PC-3 (cell line): ENCODE measurements at places on chromosomes 1 and 21.
A peak's percentile ranks its signal among the peaks of the same experiment; 100 is the strongest.

- no peak for DNase-seq
These were observed 23.6 kb downstream of the DYRK3 start for GRCh38 chr1:206658981-206659273.

DNA sequence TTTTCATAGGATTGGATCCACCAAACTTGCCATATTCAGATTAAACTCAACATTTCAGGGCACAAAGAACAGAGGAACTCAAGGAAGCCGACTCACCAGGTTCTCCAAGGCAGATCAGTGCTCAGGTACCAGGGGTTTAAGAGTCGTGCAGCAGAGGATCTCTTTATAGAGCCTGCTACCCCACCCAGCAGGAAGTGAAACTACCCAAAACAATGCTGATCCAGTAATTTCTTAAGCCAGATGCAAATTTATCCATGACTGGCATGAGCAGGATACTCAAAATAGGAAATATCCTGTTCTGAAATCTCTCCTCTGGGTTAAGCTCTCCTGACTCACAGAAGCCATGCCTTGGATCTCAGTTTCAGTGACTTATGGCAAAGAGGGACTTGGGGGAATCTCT lies at the start of gene SPRR2A:
Gene SPRR2A, minus strand, starts transcription at position 138 of the 400 bp plus-strand sequence. CDS start 777 bp downstream, outside the sequence.
- DNase-seq, result no peak

DNA sequence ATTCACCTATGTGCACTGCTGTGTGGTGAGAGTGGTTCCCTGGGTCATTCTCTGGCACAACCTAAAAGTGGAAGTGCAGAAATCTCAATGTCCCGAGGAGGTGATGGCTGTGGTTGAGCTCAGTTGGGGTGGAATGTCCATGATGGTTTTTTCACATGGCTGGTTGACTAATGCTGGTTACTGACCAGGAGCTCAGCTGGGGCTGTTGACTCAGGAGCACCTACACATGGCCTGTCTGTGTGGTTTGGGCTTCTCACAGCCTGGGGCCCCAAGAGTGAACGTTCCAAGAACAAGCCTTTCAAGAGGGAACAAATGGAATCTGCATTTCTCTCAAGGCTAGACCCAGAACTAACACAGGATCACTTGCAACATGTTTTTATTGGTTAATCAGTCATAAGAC lies 6.4 kb upstream of the KANK4 start:
- peak; percentile 15 for DNase-seq

DNA sequence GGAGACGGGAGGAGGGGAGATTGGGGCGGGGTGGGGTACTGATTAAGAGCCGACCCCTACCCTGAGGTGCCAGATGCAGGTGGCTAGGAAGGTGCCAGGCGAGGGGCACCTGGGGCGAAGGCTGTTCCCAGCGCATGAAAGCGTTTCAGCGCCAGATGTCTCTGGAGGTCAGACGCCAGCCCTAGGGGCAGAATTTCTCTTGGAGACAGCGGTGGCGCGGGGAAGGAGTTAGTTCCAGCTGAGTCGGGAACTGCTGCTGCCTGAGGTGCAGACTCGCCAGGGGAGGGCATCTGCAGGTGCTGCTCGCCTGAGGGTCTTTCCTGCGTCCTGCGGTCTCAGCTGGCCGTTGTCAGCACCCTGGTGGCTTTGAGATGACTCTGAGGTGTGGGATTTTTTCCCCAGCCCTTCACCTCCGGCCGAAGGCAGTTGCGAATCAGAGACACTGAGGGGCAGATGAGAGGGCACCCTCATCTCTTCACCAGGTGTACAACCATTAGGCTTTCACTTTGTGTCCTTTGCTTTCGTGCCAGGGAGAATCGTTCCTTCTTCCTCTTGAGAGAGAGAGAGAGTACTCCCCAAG lies 539 bp downstream of the CGN start:
- DNase-seq, result peak; percentile 62

DNA sequence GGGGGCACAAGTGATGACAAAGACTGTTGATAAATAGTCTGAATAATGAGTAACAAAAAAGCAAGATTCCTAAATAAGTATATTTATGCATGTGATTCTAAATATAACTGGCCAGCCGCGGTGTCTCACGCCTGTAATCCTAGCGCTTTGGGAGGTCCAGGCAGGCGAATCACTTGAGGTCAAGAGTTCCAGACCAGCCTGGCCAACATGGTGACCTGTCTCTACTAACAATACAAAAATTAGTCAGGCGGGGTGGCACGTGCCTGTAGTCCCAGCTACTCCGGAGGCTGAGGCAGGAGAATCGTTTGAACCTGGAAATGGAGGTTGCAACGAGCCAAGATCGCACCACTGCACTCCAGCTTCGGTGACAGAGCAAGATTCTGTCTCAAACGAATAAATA lies 161.5 kb downstream of the TOMM20 start:
- no peak for DNase-seq

GRCh38 chr1:53551428-53551995 lies 92.3 kb downstream of the DMRTB1 start:
- DNase-seq, result no peak

DNA sequence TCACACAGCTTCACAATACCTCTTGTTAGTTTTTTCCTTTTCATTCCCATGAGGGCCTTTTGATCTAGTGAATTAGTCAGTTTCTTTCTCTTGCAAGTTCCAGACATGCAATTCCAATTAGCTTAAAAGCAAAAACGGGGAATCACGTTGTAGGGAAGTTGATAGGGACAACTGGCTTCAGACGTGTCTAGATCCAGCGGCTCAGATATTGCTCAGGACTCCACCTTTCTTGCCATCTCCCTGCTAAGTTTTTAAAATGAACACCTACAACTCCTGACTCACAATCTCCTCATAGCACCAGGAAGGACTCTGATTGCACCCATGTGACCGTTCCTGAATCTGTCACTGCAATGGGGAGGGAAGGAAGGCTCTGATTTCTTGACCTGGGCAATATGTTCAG lies 63.8 kb upstream of the ARHGAP29 start:
- DNase-seq, result peak; percentile 22

- no peak for DNase-seq
These were observed 193.1 kb downstream of the RYR2 start for GRCh38 chr1:237235091-237235490.

GRCh38 chr21:27649323-27649722 lies 682.4 kb upstream of the ADAMTS5 start:
- peak; percentile 64 for DNase-seq

DNA sequence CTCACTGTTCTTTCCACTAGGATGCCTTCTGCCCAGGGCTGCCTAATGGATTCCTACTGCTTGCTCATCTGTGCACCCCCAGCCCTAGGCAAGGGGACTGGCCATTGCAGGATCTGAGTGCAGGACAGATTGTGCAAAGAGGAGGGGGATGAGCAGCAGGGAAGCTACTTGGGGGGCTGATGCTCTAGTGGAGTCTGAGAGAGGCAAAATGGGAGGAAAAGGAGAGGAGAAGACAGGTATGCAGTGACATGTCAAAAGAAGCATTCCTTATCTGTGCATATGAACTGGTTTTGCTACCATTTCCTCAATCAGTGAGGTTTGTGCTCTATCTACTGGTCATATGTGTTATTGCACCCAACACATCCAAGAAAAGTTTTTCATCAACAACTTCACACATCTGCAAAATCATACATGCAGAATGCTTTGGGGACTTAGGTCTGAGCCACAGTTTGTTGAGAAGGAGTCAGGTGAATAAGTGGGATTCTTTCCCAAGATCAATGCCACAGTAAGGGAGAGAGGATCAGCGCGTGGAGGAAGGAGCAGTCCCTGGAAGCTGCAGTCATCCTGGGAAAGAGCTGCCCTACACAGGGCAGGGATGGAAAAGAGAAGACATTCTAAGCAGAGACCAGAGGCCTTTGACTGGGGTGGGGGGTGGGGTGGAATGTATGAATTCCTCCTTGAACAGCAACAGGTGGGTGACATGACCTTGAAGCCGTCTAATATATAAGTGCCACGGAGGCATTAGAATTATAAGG lies 14.4 kb downstream of the SLC5A9 start:
- peak; percentile 59 for DNase-seq

- no peak for DNase-seq
These were observed 81.2 kb upstream of the EFHD2 start for GRCh38 chr1:15328351-15329103.

DNA sequence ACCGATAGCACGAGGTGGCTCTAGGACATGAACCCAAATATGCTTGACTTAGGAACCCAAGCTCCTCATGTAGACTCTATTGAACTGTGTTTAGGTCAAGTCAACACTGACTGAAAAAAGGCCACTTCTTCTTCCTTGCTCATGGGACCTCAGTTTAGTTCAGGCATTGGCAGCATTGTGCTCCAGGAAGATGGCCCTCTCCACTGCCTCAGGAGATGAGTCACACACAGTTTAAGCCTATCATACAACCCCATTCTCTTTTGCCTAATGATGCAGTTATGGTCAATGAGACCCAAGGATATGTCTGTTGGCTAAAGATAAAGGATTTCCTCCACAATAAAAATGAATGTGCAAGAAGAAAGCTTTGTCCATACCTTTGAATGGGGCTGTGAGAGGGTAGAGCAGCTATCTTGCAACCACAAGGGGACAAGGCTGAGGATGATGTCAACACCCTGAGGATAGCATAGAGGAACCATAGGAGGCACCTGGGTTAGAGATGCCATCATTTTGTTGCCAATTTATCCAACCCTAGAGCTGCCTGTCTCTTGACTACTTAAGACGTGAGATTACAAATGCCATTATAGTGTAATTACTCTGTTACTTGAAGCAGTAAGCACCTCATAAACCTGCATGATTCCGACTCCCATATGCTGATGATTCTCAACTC lies 3.0 kb upstream of the TRIM63 start:
- DNase-seq, result no peak

- DNase-seq, result no peak
These were observed 54.8 kb upstream of the MUTYH start for GRCh38 chr1:45395051-45395450.

GRCh38 chr1:9922342-9922741 lies 12.3 kb upstream of the CTNNBIP1 start:
- no peak for DNase-seq

DNA sequence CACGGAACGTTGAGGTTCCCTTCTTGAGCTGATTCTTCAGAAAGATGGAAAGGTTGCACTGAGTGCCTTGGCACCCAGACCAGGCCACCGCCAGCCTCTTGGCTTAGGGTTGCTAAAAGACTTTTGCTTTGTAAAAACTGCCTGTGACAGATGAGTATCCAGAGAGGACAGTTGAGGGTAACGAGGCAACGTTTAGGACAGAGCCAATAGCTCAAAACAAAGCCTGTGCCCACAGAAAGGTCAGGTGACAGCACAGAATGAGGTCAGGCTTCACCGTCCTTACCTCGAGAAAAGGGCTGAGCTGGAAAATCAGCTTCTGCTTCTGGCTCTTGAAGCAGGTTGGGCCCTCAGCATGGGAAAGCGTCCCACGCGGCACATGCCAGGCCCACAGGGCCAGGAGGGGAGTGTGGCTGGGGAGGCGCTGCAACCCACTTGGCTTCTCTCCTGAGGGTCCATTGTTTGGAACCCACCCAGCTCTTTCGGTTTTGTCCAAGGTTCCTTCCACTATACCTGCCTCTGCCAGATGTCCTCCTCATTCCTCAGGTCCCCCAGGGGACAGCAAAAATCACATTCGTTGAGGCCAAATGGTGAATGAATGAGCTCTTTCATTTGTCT lies 55.5 kb downstream of the SCCPDH start:
- DNase-seq, result no peak

- no peak for DNase-seq
These were observed 264.5 kb downstream of the OLFM3 start for GRCh38 chr1:101732261-101732660.

DNA sequence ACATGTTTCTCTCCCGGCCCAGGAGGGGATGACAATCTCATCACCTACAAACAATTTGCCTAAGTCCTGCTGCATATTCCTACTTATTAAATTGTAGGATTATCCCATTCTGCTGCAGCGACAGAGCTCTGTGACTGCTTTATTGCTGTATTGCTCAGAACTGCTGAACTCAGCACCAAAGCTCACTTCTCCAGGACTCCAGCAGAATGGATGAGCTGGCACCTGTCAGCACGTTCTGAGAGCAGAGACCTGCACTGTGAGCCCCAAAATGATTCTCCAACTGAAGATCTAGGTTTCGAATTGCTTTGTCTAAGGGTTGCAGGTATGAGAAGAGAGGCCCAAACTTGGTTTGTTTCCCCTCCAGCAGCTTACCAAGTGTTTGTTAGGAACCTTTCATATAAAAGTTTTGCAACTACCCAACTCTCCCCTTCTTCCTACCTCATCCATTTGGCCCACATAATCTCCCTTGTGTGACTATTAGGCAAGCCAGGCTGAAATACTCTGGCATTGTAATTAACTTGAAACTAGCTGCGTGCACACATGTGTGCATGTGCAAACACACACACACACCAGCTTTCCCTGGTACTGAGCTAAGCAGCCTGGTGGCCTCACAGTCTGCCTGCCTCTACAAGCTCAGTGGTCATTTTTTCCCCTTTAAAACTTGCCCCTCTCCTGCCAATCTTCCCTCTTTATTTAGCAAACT lies 161.4 kb upstream of the CAMK1G start:
- DNase-seq, result no peak

- DNase-seq, result no peak
These were observed 73.5 kb upstream of the PDC start for GRCh38 chr1:186534401-186534800.

- peak; percentile 57 for DNase-seq
These were observed 226.4 kb downstream of the GREM2 start for GRCh38 chr1:240385551-240385950.

DNA sequence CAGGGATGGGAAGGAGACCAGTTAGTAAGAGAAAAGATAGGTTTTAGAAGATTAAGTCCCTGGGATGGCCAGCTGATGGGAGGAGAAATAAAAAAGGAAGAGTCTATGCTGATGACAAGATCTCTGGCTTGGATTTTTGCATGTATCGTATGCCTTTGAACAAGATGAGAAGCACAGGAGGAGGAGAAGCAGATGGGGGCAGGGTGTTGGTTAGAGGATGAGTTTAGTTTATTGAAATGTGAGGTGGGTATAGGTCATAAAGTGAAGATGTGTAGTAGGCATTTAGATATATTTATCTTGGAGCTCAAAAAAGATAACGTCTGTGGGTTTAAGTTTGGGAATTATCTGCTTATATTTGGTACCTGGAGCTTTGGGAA lies 1.4 kb downstream of the TIPRL start:
- no peak for DNase-seq

- no peak for DNase-seq
These were observed 109.6 kb upstream of the GJB5 start for GRCh38 chr1:34645109-34645688.
